ENCODE measurements at places on chromosomes 13 and 19.

DNA sequence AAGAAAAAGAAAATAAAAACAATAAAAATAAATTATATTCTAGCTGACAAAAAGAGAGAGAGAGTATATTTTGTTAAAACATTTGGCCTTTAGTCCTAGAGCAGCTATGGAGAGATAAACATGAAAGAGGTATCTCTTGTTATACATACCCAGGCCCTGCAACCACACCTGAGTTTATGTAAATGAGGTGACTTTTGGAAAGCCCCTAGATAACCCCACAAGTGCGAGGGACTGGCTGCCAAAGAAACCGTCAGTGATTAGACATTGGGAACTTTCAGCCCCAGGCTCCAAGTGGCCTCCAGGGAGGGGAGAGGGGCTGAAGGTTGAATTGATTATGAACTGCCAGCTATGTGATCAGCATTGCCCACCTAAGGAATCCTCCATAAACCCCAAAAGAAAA lies 2.1 kb upstream of the NLRP7 start:
- no peak for DNase-seq

GRCh38 chr19:17530586-17530985 lies 19.1 kb downstream of the PGLS start:
- no peak for DNase-seq

GRCh38 chr19:17105556-17105955 lies 30.0 kb downstream of the MYO9B start:
- DNase-seq = no peak

DNA sequence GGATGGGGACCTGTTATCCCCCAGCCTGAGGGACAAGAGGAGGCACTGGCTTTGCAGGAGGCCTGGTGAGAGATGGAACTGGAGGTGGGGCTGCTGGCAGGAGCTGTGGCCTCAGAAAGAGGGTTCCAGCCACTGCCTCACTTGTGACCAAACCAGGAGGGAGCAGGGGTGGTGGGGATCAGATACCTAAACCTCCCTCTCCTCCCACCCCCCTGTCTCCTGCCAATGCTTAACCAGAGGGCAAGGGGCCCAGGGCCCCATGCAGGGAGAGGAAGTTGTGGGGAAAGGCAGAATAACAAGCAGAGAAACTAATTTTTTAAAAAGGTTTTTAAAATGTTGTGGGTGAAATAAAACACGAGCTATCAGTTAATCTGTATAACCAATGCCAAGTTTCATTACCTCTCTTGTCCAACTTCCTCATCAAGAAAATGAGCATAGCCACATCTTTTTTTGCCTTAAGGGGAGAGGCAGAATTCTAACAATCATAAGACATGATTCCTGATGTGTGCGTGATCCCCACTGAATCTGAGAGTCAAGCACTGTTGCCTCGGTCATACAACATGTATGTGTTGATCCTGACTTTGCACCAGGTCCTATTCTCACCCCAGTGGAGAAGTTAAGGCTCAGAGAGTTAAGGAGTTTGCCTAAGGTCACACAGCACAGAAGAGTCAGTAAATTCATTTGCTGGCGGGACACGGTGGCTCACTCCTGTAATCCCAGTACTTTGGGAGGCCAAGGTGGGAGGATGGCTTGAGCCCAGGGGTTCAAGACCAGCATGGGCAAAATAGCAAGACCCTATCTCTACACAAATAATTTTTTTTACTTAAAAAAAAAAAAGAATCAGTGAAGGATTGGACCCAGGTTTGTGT lies 12.9 kb downstream of the FXYD5 start:
- DNase-seq = no peak

DNA sequence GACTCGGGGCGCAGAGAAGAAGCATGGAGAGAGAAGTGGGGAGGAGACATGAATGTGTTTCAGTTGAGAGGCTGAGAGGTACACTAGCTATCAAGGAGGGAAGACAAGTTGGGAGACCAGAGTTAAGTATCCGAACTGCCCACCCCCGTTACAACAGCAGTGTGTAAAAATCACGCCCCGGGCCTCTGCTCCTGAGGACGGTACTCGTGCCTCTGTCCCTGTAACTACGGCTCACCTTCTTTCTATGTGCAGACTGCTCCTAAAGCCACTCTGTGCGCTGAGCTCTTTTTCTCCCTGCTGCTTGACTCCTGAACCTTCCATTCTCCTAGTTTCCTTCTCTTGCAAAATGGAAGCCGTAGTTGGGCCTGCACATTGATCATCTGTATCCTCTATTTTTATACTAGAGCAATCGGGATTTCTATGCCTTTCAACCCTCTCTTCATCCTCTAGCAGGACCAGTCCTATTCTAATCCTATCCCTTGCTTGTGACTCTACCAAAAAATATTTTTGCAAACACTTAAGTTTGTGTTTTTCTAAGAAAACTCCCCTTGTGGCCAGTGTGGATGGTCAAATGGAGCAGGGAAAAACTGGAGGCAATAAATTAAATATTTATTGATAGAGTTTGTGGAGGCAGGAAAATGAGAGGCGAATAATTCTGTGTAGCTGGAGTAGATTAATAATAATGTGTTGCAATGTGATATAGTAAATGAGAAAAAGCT lies 569 bp downstream of the POLR1D start:
- DNase-seq = no peak

- DNase-seq = no peak
Observed at GRCh38 chr19:52034051-52034728, 6.0 kb upstream of the ZNF614 start.

DNA sequence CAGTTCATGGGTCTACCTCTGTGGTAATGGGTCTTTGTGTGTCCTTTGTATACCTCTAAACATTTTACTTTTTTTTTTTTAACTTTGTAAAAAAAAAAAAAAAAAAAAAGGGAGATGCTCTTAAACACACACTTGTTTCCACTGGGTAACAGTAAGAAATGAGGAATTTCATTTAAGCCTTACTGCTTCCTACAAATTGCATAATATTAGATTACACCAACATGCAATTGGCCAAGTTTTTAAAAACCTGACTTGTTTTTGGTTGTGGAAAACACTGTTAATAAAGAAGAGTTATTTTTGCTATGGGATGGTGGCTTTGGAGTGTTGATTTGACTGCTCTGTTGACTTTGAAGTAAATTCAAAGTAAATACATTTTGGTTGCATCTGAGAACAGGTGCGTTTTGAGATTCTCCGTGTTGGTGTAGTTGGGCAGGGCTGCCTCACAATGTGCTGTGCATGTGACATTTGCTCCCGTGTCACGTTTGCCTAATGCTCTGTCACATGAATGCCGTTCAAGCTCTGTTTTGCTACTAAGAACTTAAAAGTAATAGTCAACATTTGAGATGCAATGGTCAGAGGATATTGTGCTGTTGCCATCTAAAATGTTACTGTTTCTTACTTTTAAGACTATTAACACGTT lies 202.4 kb downstream of the LMO7 start:
- no peak for DNase-seq

GRCh38 chr19:33482476-33482875 lies 39.1 kb downstream of the PEPD start:
- DNase-seq = no peak

DNA sequence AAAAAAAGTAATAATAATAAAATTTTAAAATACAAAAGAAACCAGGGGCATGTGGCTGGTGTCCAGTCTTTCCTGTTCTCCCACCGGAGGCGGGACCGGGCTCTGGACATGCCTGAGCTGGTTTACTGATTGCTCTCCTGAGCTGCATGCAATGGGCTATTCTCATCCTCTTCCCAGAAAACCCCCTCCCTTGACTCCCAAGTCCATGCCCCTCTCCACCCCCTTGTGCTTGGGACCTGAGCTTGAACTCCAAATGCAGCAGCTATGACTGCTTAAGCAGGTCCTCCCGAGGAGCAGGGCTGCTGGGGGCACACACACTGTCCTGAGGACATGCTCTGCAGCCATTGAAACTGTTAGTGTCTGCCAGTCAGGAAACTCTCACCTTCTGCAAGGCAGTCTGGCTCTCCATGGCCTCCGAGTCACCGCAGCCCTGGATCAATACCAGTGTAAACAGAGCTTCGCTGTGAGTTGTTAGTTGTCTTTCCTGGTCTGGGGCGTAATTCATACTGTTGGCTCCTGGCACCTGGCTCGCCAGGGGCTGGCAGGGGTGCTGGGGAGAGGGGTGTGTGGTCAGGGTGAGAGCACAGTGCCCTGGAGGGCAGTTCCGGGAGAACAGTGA lies 41.6 kb upstream of the CHST8 start:
- DNase-seq = no peak

- DNase-seq = no peak
Observed at GRCh38 chr19:52785506-52785905, 1.1 kb downstream of the ZNF600 start.

DNA sequence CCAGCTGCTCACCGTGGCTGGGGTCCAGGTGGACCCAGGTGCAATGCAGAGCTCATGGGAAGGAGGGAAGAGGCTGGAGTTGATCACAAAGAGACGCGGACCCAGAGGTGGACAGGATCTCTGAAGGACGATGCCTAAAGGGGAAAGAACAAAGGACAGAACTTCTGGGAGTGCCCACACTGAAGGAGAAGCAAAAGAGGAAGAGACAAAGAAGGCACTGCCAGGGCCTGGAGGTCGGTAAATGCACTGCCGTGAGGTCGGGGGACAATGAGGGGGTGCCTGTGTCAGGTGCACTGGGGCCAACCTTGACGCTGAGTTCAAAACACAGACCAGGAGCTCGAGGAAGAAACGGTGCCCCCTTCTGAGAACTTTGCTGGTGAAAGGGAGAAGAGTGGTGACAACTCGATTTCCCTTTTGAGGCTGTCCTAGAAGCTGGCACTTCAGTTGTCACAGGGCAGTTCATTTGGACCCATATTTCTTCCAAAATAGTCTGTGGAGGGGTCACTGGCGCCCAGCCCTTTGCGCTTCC lies 55.6 kb downstream of the GJA3 start:
- DNase-seq = no peak

DNA sequence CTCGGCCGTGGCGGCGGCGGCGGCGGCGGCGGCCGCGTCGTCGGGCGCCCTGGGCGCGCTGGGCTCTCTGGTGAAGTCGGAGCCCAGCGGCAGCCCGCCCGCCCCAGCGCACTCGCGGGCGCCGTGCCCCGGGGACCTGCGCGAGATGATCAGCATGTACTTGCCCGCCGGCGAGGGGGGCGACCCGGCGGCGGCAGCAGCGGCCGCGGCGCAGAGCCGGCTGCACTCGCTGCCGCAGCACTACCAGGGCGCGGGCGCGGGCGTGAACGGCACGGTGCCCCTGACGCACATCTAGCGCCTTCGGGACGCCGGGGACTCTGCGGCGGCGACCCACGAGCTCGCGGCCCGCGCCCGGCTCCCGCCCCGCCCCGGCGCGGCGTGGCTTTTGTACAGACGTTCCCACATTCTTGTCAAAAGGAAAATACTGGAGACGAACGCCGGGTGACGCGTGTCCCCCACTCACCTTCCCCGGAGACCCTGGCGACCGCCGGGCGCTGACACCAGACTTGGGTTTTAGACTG lies 1.7 kb downstream of the SOX1 start:
- no peak for DNase-seq

- no peak for DNase-seq
Observed at GRCh38 chr19:46813839-46814358, 25.5 kb upstream of the SLC1A5 start.

- no peak for DNase-seq
Observed at GRCh38 chr13:41065078-41065477, 3.8 kb downstream of the WBP4 start.

- no peak for DNase-seq
Observed at GRCh38 chr13:93805736-93806135, 579.1 kb downstream of the GPC6 start.

GRCh38 chr19:27774827-27775226 lies 1438.1 kb downstream of the UQCRFS1 start:
- no peak for DNase-seq

DNA sequence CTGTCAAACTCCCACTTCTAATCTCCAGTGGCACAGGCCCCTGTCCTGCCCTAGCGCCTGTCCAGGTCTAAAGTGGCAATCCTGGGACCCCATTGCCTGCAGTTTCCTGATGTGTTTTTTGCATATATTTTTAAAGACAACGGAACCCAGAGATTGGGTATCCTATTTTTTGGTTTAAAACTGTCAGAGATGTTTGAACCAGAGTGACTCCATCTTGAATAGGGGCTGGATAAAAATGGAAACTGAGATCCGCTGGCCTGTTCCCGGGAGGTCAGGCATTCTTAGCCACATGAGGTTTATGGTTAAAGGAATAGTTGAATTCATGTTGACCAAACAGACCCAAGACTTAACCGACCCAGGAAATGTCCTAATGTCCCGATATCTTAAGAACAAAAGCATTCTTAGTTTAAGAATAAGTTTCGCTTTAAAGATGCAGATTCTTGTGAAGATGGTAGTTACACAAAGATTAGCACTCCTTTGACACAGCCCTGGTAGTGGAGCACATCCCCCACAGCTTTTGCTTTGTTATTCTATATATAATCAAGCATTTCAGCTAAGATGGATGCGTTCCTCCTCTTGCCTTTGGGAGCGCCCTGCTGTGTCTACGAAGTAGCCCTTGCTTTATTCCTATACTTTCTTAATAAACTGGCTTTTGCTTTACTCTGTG lies 332.1 kb downstream of the UQCRFS1 start:
- no peak for DNase-seq

DNA sequence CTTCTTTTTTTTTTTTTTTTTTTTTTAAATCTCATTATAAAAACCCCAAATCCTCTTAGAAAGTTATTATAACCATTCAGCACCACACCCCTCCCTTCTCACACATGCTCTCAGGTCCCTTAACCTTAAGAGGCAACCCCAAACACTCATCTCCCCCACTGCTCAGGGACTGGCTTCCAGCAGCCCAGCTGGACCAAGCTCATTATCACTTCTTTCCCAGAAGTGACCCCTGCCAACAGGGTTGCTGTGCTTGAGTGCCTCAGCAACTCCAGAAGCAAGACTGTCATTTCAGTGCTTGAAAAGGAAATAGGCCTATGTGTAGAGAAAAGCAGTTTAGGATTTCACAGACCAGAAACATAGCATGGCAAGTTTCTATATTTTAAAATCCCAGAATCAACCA lies 84.3 kb downstream of the SLAIN1 start:
- no peak for DNase-seq

- no peak for DNase-seq
Observed at GRCh38 chr19:2055931-2056836, 5.1 kb upstream of the MKNK2 start.

DNA sequence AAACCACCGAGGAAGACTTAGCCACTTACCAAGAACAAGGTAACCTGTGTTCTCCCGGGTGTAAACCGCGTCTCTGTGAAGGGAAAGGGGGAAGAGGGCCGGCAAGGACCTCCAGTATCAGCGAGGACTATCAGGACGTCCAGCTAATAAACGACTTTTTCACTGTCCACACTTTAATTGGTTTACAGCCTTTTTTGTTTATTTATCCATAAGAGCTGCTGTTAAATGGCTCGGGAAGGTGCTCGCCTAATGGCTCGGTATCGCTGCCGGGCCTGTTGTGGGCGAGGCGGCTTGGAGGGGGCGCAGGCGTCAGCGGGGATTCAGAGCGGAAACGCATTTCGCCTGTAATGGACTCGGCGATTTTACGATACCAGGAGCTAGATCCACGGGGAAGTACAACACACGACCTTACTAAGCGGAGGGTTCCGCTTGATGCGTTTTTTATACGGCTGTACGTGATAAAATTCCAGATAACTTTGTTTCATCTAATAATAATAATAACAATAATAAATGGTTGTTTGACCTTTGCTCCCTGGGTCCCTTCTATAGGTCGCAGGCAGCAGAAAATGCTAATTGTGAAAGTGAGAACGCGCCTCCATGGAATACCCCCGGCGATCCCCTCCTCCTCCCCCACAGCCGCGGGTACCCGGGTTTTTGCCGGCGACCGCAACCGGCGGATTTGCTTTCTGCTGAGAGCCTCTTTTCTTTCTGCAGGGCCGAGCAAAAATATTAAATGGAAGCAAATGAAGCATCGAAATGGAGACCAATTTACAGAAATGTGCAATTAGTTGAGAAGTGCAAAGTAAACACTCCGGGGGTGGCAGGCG lies 2.5 kb upstream of the PDX1 start:
- DNase-seq = no peak

GRCh38 chr19:56477429-56478338 lies 539 bp upstream of the ZNF667 start:
- peak; percentile 83 for DNase-seq

Measured in HS-5 (cell line).